ENCODE measurements at places on chromosomes 7 and 10. TPM values are rescaled to one million over a fixed set of nuclear protein-coding genes. Genes with fewer than 3 reads are reported as not detected.

TUBAL3 gene
- not detected for total RNA-seq

TMEM229A gene
- not detected for total RNA-seq

RADIL gene
- 6.1 TPM for total RNA-seq

CPVL gene
- 49.8 TPM for total RNA-seq

TMEM213 gene
- not detected for total RNA-seq

GIMAP7 gene
- 27.3 TPM for total RNA-seq

CNNM1 gene
- 0.61 TPM for total RNA-seq

NUDT13 gene
- total RNA-seq = 1.7 TPM

CLCN1 gene
- 0.22 TPM for total RNA-seq

HTR7 gene
- total RNA-seq = 0.74 TPM

JAZF1 gene
- total RNA-seq = 27.7 TPM

POU6F2 gene
- total RNA-seq = 0.39 TPM

DKK1 gene
- 11.4 TPM for total RNA-seq

ACSM6 gene
- total RNA-seq = not detected

DNAH11 gene
- total RNA-seq = 0.26 TPM

- DNase-seq = no peak
These were observed 342.7 kb downstream of the LRMDA start for GRCh38 chr10:75773813-75774782.

DNA sequence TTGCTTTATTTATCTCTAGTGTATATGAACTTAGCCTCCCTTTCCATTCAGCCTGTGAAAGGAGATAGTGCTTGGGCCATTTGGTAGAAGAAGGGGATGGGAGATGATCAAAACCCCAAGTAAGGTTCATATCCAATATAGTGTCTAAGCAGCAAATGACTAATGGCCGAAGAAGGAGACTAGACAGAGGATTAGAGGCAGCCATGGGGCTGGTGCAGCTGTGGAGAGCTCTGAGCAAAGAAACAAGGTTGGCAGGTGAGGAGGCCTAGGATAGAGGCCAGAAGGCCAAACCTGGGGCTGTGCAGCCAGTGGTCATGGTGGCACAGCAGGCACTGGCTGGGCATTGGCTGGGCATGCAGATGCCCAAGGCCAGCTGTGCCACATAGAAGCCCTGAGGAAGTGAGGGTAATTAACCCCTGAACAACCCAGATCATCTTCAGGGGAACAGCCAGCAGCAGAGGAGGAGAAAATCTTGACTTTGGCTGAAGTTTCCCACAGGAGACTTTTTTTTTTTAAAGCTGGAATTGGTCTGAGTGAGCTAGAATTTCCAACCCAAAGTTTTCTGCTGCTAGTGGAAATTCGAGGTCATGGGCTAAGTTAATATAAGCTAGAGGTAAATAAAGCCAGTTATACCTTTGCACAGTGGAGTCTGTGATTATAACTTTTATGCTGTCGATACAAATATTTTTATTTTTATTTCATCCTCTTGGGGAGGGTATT is 10.3 kb upstream of the CPA1 start:
- no peak for DNase-seq

GRCh38 chr7:36245684-36246299 is 92.7 kb downstream of the EEPD1 start:
- no peak for DNase-seq

DNA sequence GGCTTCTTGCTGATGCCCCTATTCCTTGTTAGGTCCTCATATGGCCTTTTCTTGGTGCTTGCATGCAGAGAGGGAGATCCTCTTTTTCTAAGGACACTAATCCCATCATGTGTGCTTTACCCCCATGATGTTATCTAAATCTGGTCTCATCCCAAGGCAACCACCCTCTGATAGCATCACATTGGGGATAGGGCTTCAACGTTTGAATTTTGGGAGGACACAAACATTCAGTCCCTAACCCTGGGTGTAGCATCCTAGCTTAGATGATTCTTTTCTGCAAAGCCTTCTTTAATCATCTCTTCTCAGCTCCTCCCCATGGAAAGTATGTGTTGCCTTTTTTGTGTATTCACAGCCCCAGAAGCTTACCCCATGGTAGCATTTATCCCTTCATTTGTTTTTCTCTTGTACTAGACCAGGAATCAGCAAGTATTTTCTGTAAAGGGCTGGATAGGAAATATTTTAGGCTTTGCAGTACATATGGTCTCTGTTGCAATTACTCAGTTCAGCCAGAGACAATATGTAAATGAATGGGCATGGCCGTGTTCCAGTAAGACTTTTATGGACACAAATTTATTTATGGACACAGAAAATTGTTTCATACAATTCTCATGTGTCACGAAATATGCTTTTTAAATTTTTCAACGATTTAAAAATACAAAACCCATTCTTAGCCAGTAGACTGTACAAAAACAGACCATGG is 101.5 kb upstream of the CSTF2T start:
- no peak for DNase-seq

DNA sequence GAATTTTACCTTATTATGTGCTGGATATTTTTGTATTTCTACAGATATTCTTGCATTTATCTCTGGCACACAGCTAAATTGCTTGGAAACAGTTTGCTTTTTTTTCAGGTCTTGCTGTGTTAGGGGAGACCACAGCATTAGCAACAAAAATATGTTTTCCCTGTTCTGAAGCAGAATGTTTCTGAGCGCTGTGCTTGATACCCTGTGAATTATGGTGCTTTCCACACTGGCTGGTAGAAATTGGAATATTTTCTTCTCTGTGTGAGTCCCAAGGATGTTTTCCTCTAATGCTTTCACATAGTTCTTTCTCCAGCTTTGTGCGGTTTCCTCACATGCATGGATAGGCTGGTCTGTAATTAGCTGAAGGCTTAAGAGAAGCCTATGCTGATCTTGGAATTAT is 651.6 kb upstream of the IGFBP3 start:
- DNase-seq = no peak

DNA sequence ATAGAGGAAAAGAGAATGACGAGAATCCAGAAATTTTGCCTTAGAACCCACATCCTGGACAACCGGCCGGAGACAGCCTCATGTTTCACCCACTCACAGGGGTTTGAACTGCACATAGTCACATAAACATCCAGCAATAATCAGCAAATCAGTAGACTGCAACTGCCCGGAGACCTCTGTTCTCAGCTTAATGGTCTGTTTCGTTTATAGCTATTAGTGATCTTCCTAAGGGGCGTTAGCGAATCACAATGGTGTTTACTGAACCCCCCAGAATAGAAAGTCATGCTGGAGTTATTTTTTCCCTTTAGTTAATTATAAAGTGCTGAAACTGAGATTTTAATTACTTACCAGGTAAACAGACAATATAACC is 98.4 kb downstream of the SFMBT2 start:
- DNase-seq = no peak

GRCh38 chr10:109783286-109783685 is 140.0 kb downstream of the XPNPEP1 start:
- no peak for DNase-seq

- DNase-seq = no peak
These were observed 19.4 kb downstream of the BMPR1A start for GRCh38 chr10:86775870-86776180.

DNA sequence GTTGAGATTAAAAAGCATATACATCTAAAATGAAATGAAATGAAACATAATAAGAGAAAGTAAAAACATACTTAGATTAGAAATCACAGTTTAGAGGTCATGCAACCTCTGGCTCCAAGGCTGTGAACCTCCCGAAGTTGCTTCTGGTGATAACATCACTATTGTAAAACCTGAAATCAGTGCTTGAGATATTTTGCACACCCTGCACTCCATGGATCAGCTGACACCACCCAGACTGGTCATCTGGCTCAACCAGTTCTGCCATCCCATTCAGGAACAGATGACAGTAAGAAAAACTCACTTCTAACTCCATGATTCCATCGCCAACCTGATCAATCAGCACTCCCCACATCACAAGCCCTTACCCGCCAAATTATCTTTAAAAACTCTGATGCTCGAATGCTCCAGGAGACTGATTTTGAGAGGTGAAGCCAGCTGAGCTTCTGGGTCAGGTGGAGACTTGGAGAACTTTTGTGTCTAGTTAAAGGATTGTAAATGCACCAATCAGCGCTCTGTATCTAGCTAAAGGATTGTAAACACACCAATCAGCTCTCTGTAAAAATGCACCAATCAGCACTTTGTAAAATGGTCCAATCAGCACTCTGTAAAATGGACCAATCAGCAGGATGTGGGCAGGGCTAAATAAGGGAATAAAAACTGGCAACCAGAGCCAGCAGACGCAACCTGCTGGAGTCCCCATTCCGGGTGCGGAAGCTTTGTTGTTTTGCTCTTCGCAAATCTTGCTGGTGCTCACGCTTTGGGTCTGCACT is 162.6 kb upstream of the MAGI2 start:
- DNase-seq = no peak

- no peak for DNase-seq
These were observed 381.7 kb downstream of the DNAJB6 start for GRCh38 chr7:157718303-157719007.

- no peak for DNase-seq
These were observed 12.1 kb upstream of the SHH start for GRCh38 chr7:155824227-155824886.

- no peak for DNase-seq
These were observed 29.8 kb downstream of the NRP1 start for GRCh38 chr10:33304423-33305225.

GRCh38 chr10:21048068-21048467 is 151.0 kb upstream of the NEBL start:
- DNase-seq = no peak

DNA sequence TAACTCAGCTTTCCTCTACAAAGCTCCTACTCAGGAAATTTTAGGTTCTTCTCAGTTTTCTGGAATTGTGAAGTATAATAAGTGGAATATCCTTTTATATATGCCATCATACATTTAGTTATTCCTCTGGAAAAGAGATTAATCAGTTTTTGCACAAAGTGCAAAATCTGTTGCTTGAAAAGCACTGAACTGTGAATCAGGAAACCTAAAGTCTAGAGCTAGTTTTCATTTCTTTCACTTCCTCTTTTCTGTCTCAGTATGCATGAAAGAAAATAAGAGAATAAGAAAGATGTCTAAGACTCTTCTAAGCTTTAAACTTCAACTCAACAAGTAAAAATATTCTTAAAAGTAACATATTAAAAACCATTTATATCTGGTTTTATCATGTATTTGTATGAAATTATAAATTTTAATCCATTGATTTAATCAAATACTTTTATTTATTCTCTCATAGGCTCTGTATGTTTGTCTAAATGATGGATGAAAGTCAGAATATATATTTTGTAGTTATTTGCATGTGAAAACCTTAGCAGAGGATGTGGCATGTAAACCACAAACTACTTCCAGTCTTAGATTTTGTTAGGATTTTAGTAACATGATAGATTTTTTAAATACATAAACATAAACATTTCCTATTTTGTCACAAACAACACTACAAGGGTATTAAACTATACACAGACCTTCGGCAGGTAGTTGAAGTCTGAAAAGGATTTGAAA is 1073.0 kb downstream of the XPNPEP1 start:
- no peak for DNase-seq

DNA sequence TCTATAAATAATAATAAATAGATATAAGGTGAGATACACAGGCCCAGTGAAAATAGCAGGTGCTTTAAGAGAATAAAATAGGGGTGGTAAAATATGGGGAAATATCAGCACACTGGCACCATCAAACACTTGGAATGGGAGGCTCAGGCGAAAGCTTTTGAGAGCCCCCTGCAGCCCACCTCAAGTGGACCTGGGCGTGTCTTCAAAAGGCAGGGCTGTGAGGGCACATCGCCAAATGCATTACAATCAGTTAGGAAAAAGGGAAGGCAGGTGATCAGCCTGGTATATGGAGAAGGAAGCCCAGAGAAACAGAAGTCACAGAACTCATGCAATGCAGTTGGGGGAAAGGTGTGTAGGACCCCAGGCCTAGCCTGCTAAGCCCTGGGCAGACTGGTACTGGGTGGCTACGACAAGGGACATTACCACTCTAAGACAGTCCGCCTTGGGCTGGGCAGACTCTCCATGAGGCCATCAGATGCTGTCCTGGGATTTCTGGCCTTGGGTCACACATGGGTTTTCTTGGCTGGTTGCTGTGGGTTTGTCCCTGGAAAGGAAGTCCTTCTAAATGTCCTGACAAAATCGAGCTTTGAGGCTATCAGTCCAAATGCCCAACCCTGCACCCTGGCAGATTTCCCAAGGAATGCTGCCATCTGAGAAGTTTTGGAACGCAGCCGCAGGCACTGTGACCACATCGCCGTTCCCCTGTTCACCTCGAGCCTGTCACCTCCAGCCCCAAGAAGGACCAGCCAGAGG is 330.6 kb downstream of the GRID1 start:
- DNase-seq = peak; percentile 57

GRCh38 chr10:36057180-36057579 is 415.1 kb upstream of the FZD8 start:
- no peak for DNase-seq

- no peak for DNase-seq
These were observed 86.6 kb downstream of the CABCOCO1 start for GRCh38 chr10:61749291-61749690.

Measured in mesenteric fat pad (tissue), 1 donor.